ENCODE measurements at places on chromosomes 16 and 17.
A peak's percentile ranks its signal among the peaks of the same experiment; 100 is the strongest.

GRCh38 chr17:78707016-78707415 is 75.1 kb downstream of the CYTH1 start:
- no peak for DNase-seq

DNA sequence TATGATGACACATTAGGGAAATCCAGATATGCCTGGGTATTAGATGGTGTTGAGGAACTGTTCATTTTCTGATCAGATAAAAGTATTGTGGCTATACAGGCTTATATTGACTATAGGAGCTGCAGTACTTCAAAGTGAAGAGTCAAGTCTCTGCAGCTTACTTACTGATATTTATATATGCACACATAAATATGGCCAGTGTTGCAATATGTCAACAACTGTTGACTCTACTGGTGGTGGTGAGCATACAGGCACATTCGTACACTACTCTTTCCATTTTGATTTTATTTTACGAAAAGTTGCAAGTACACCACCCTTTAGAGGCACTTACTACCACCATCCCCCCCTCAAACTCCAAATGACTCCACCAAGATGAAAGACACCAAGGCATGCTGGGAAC is 2.5 kb downstream of the CIAO2B start:
- no peak for DNase-seq

DNA sequence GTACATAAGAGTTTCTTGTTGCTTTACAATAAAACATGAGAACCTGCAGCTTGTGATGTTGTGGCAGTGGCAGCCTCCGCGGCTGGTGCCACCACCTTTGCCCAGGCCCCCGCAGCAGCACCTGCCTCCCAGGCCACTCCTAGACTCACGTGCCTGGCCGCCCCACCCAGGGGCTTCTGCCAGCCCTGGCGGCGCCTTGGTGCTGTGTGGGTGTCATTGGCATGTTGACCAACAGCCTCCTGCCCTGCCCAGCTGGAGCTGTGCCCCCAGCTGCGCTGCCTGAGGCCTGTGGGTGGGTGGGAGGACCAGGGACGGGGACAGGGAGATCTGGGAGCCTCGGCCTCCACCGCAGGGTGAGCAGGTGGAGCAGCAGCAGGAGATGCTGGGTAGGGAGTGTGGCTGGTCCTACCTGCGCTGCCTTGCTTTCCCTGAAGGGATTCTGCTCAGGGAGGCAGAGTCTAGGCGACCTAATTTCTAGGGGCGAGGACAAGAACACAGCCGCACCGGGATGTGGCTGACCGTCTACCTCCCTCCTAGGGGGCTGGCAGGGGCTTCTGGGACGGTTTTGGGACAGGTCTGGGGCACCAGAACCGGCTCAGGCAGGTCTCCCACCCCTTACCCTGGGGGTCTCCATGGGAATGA is 428 bp upstream of the DNASE1L2 start:
- no peak for DNase-seq

- no peak for DNase-seq
Observed at GRCh38 chr17:45320931-45321461, 4.2 kb upstream of the MAP3K14 start.

GRCh38 chr17:70882504-70882903 is 713.2 kb downstream of the KCNJ2 start:
- DNase-seq, result no peak

DNA sequence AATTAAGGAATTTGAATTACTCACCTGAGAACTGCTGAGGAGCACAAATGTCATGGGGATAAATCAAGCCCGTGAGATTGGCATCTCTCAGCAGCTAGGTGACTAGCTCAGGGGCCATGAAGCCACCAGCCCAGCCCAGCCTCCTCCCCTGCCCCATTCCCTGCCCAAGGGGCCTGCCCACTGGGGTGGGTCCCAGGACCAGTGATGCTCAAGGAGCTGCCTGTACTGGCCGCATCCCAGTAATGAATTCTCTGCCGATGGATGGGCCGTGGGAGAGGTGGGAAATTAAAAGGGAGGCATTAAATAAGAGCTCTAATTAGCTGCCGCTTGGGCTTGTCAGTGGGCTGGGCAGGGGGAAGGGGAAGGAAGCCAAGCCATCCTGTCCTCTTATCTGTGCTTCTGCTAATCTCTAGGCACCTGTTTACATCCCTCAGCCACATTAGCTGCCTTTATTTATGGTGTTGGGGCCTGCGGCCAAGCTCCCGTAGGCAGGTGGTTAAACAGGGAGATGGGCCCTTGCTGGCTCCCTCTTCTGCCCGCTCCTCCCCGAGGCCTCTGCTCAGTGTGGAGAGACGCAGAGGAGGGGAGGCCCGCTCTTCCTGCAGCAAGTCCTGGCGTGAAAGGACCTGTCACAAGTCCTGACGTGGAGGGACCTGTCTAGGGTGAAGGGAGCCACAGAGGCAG is 48.8 kb downstream of the PIPOX start:
- DNase-seq, result no peak

DNA sequence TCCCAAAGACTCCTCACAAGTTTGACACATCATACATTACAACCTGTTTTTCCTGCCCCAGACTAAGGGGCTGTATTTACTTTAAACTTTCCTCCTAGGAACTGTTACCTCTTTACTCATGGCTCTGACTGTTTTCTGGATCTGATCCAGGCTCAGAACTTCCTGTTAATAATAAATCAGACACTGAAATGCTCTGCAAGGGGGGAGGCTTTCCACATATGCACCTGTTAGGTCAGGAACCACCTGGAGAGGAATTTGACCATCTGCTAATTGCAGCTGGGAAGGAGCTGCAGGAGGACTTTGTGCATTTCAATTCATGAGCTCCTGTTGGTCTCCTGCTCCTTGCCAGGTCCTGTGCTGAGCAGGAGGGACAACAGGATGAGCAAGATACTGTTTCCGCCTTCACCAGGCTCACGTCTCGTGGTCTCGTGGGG is 476.9 kb upstream of the CDH5 start:
- DNase-seq, result no peak

GRCh38 chr16:13148836-13149235 is 247.4 kb downstream of the SHISA9 start:
- no peak for DNase-seq

GRCh38 chr16:87028481-87029320 is 288.5 kb downstream of the C16orf95 start:
- no peak for DNase-seq

DNA sequence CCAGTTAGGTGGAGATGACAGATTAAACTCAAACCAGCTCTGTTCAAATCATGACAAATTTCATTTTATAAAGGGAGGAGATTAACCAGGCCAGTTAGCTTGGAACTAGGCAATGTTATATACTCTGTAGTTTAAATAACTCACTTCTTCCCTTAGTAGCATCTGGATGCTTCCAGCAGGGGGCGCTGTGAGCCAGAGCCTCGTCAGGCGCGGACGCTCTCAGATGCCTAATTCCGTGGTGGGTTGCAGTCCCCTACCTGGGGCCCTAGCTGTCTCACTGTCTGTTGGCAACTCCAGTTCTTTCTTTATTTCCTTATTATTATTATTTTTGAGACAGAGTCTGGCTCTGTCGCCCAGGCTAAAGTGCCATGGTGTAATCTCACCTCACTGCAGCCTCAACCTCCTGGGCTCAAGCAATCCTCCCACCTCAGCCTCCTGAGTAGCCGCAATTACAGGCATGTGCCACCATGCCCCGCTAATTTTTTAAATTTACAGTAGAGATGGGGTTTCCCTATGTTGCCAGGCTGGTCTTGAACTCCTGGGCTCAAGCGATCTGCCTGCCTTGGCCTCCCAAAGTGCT is 17.3 kb upstream of the WFDC1 start:
- peak; percentile 36 for DNase-seq

- DNase-seq, result no peak
Observed at GRCh38 chr17:56994009-56994792, 16.3 kb downstream of the SCPEP1 start.

DNA sequence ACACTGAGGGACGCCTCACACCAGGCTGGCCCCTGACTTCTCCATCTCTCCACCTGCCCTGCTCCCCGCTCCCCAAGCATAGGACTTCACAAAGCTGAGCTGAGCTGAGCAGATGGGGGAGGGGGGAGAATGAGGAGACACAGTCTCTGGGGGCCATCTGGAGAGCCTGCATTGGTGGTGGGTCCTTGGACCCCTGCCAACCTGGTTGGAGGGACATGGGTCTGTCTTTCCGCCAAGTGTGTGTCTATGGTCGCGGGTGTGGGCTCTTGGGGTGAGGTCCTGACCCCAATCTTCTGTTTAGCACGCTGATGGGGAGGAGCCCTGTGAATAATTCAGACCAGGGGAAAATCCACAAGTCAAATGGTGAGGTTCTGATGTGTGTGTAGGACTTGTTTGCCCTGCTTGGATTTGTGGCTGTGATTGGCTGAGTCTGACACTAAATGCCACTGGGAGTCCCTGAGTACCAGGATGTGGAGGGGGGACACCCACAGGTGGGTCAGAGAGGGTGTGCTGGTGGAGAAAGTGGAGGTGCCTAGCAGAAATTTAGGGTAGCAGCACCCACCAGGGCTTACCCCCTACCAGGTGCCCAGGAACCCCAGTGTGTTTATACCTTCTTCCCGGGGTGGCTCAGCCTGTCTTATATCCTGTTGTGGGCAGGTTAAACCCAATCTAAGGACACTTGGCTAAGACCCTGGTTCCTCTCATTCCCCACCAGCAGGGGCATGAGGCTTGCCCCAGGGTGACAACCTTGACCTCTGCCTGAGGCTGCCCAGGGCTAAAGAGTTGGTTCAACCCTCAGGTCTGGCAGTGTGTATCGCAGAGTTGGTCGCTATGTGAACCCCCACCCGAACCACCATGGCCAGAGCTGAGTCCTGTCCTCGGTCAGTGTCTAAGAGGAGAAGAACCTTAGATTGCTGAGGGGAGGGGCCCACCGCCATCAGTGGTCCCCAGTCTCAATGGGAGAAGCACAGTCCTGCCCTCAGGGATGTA is 2.1 kb downstream of the FMNL1 start:
- peak; percentile 58 for DNase-seq

- no peak for DNase-seq
Observed at GRCh38 chr16:71709229-71709781, 15.2 kb downstream of the PHLPP2 start.

DNA sequence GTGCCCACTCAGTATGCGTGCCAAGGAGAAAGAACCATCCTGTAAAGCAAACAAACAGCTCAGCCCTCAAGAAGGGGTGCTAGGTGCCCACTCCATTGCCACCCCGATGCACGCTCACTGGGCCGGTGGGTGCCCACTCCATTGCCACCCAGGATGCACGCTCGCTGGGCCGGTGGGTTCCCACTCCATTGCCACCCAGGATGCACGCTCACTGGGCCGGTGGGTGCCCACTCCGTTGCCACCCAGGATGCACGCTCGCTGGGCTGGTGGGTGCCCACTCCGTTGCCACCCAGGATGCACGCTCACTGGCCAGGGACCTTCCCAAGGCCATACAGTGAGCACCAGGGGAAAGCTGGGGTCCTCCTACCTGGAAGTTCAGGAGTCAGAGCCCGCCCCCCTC is 28.1 kb downstream of the HASPIN start:
- no peak for DNase-seq

DNA sequence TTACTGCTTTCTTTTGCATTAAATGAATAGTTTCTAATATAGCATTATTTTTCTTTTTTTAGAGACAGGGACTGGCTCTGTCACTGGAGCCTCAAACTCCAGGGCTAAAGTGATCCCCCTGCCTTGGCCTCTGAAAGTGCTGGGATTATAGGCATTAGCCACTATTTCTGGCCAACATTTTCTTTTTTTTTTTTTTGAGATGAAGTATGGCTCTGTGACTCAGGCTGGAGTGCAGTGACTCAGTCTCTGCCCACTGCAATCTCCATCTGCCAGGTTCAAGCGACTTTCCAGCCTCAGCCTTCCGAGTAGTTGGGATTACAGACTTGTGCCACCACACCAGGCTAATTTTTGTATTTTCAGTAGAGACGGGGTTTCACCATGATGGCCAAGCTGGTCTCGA is 2.0 kb upstream of the DUXB start:
- DNase-seq, result no peak

GRCh38 chr17:32722733-32723132 is 154.2 kb downstream of the MYO1D start:
- DNase-seq, result no peak

DNA sequence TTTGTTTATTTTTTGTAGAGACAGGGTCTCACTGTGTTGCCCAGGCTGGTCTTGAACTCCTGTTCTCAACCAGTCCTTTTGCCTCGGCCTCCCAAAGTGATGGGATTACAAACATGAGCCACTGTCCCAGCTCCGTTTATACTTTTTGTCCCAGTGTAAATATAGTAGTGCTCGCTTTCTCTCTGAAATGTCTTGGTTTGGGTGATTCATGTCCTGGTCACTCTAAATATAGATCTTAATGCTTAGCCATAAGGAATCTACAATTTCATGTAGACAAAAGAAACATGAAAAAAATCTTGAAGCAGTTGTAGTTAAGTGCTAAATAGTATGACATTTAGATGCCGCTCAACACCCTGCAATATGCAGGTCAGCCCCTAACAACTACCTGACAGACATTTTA is 126.9 kb downstream of the KATNIP start:
- DNase-seq, result no peak

GRCh38 chr16:17130733-17131132 is 340.0 kb downstream of the XYLT1 start:
- DNase-seq, result no peak

GRCh38 chr16:88634141-88634993 is 4.0 kb upstream of the IL17C start:
- DNase-seq, result peak; percentile 44

- DNase-seq, result no peak
Observed at GRCh38 chr17:55433629-55434422, 12.2 kb upstream of the MMD start.

DNA sequence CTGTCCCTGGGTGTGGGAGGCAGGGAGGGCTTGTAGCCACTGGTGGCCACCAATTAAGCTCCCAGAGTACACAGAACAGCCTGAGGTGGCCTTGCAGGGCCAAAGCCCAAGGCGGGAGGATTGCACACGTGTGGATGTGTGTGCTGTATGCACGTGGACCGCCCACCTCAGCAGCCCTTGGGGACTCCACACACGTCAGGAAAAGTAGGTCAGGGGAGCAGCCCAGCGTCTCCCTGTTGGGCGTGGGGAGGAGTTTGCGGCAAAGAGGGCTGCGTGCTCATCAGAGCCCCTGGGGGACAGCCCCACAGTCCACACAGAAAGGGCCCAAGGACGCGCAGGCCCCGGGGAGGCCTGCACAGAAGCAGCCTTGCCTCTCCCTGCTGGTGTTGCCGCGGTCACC is 19.6 kb downstream of the SBK1 start:
- peak; percentile 39 for DNase-seq

Data from central memory CD4-positive, alpha-beta T cell (primary cell).